Activated T-helper 17 cell treated with anti-CD3 and anti-CD28 coated beads, Interleukin-2, amount 50 U/mL, for 72 hours (primary cell): ENCODE measurements at places on chromosomes 3 and 15. TPM values are rescaled to one million over a fixed set of nuclear protein-coding genes. Genes with fewer than 3 reads are reported as not detected.

GRCh38 chr3:130741946-130742610 is 4.6 kb downstream of the PIK3R4 start:
- ATAC-seq: no peak

The GRAMD1C gene
- 0.32 TPM for total RNA-seq

The GOLGA6B gene
- total RNA-seq: 0.13 TPM

The ZMYND10 gene
- 3.9 TPM for total RNA-seq
